ENCODE measurements at places on chromosomes 4 and X.

- no peak for DNase-seq
These were observed 406.7 kb upstream of the ACTRT1 start for GRCh38 chrX:128458888-128459287.

GRCh38 chr4:158395889-158396288 is 125.8 kb upstream of the RXFP1 start:
- no peak for DNase-seq

- no peak for DNase-seq
These were observed 892.1 kb upstream of the INTU start for GRCh38 chr4:126740687-126741086.

GRCh38 chr4:1887052-1887451 is 15.9 kb downstream of the NSD2 start:
- no peak for DNase-seq

DNA sequence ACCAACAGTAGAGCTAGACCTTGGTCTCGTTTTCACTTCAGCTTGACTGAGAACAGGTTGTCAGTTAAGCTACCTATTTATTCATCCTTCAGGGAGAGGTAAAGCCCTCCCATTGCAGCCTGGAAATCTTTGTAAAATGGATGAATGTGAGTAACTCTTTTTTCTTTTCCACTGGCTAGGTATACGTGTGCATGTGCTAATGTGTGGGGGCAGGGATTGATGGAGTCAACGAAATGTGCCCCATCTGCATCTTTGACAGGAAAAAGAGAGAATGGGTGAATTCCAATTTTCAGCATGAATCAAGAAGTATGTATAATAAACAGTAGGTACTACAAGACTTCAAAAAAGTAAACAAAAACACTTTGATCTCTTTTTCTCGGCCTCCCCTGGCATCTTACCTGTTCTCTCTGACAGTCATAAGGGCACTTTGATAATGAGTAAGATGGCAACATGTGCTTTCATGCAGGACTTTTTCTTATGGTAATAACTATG is at the start of gene IL21:
TSS of gene IL21 (minus strand) at position 51 of the 492 bp plus-strand sequence. CDS start 55 bp downstream, outside the sequence.
- DNase-seq: no peak

DNA sequence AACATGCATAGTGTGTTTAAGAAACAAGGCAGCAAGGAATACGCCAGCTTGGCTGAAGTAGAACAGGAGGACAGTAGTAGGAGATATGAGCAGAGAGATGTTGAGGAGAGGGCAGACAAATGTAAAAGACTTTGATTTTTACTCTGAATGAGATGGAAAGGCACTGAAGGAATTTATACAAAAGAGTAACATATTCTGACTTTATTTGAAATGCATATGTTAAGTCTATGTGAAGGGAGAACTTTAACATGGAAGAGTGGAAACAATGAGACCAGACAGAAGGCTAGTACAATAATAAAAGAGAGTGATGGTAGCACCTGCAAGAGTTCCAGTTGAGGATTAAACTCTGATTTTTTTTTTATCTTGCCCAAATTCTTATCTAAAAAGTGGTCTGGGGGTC is 176.2 kb upstream of the CENPE start:
- no peak for DNase-seq

DNA sequence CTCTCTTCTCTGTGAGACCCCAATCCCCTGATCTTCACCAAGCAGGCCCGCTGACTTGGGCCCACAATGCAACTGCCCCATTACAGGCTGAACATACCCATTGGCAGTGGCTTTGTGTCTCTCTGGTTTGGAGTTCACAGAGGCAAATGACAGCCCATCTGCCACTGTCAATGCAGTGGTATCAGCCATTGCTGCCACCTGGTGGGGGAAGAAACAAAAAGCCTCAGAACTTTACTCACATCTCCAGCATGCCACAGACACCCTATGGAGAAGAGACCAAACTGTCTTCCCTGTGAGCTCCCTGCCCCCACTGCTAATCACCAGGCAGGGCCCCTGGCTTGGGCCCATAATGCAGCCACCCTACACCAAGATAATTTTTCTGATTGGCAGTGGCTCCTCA is 729.3 kb upstream of the ACTRT1 start:
- DNase-seq: peak; percentile 3

GRCh38 chr4:95371476-95372224 is 177.1 kb downstream of the UNC5C start:
- DNase-seq: no peak

DNA sequence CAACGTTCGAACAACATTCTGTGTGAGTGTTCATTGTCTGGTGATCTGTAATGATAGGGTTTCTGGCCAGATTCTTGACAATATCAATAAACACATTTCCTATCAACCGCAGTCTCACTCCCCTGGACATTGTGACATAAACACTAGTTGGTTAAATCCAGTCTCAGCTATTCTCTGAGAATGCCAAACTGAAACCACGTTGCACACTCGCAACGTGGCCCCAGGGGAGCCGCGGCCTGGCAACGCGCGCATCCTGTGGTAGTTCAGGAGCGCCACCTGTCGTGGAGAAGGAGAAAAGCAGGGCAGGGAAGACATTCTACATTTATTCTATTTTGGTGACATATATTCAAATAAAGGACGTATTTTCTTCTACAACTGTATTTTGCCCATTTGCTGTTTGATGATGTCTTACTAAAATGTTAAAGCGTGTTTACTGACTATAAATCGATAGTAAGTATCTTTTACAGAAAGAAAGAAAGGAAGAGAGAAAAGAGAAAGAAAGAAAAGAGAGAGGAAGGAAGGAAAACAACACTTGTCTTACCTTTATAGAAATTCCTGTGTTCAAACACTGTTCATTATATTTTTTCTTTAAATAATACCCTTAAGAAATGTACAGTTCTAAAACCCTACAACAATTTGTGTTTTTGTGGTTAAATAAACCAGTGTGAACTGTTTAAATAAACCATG is 738.3 kb upstream of the FRG1 start:
- DNase-seq: peak; percentile 45

Measured in neuronal stem cell (in vitro differentiated cells).